NCI-H345 (cell line): ENCODE measurements at places on chromosomes 3 and 15.

DNA sequence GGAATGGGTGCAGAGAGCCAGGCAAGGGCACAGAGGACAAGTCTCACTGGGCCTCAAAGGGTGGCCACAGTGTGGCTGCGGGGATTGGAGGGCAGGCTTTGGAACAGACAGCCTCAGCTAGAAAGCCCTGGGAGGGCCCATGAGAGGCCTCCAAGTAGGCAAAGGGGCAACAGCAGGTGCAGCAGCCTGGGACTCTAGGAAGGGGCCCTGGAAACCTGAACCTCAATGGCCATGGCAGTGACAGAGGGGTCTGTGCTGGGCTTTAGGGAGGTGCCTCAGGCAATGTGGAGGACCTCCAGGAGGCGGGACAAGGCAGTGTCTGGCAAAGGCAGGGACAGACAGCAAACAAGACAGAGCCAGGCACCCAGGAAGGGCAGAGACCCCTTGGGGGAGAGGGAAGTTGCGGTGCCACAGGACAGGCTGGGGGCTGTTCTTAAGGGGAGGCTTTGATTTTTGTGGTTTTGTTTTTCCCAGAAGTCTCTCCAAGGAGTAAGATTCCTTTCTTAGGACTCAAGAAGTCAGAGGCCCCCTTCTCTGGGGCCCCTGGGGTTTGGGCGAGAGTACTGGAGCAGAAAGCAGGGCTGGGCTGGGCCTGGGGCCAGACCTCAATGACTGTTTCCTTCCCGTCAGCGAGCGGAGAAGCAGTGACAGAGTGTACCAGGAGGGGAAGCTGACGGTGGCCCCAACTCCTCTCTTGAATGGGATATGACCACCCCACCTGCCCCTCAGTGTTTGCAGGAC is 9.7 kb downstream of the STOML1 start:
- DNase-seq, result no peak

- DNase-seq, result no peak
Observed at GRCh38 chr15:88220443-88221335, 35.9 kb downstream of the NTRK3 start.

- DNase-seq, result no peak
Observed at GRCh38 chr3:66383998-66384745, 116.7 kb downstream of the LRIG1 start.

DNA sequence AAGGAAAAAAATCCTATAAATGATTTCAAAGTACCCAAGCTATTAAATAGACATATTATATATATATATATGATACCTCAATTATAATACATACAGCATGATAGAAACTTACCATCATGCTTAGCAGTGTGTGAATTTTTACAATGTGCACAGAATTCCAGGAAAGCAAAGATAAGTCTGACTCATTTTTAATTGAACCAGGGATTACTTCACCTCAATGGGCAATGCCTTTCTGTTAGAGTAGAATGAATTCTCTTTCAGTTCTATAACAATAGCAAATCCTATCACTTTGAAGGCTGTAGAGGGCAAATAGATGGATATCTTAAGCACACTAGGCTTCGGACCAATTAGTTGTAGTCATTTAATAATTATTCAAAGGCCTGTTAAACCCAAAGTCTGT is 54.8 kb upstream of the P3H2 start:
- no peak for DNase-seq

DNA sequence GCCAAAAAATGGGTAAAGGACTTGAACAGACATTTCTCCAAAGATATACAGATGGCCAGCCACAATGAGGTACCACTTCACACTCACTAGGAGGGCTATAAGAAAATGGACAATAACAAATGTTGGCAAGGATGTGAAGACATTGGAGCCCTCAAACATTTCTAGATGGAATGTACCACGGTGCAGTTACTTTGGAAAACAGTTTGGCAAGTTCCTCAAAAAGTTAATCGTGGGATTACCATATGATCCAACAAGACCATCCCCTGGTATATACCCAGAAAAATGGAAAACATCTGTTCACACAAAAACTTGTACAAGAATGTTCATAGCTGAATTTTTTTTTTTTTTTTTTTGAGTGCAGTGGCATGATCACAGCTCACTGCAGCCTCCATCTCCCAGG is 15.9 kb upstream of the HRH1 start:
- no peak for DNase-seq

- DNase-seq, result no peak
Observed at GRCh38 chr3:136547293-136547692, 204.9 kb downstream of the STAG1 start.

DNA sequence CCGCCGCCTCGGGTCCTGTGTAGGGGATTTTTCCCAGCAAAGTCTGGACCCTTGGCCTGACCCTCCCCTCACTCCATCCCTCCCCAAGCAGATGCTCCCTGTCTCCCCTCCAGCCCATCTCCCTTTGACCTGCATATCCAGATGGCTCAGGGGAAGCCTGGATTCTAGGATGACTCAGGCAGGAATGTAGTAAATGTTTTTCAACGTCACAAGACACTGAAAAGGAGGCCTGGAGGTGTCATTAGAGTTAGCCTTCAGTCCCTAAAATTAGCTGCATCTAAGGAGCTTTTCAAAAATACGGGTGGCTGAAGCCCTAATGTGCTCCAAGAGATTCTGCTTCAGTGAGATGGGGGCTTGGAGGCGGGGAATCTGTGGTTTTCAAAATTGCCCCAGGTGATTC is 7.2 kb downstream of the ACAN start:
- no peak for DNase-seq

DNA sequence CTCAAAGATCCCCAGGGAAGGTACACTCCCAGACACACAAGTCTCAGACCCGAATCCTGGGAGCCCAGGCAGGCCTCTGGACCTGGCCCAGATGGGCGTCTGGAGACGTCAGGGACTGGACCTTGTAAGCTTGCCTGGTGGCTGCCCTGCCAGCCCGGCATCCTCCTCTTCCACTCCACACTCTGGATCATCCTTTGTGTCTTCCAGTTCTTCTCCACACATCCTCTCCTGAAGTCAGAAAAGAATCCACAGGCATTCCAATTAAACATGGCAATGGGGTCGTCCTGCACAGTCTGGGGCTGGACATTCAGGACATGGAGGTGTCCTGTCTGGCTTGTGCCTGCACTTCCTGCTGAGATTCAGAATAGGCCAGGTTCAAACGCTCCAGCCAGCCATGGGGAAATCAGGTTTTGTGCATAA is 208.8 kb upstream of the IGF1R start:
- no peak for DNase-seq

DNA sequence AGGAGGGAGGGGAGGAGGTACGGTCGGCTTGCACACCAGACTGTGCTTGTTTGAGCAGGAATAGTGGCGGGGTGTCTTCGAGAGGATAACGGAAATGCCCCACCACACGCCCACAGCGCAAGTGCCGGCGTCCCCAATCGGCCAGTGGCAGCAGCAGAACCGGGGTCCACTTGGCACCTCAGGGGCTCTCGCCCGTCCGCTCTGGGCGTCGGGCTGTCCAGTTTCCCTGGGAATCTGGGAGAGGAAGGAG is 53.7 kb downstream of the CCDC54 start:
- DNase-seq, result peak; percentile 33

DNA sequence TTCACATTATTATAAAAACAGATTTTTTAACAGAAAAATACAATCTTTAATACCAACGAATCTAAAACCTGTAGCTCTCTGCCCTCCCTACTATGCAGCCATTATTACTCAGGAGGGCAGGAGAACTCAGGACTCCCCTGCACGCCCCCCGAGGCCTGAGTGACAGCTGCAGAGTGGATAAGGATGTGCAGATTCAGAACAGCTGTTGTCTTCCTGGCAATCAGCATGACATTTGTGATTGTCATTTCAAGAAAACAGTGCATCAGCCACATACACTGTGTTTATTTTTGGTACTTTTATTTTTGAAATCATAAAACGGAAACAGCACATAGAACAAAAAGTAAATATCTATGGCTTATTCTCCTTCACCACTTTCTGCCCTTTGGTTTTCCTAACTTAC is 450.8 kb downstream of the OCA2 start:
- no peak for DNase-seq

DNA sequence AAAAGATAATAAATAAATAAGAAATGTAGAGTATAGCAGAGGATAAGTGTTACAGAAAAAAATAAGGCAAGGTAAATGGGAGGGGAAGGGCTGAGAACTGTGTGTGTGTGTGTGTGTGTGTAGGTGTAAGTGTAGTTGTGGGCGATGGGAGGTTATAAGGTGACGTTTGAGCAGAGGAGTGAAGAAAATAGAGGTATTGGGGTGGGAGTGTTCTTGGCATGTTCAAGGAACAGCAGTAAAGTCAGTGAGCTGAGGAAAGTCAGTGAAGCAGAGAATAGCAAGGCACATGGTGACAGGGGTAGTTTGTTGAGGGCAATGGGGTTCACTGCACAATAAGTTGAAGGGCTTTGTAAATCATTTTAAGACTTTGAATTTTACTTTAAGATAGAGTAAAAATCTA is 30.9 kb upstream of the ZNF148 start:
- no peak for DNase-seq

- no peak for DNase-seq
Observed at GRCh38 chr3:168001244-168001643, 94.5 kb downstream of the GOLIM4 start.
